Thoracic aorta (tissue), 2 donors: ENCODE measurements at places on chromosomes 4 and X. TPM values are rescaled to one million over a fixed set of nuclear protein-coding genes. Genes with fewer than 3 reads are reported as not detected.

The L1CAM gene
- total RNA-seq = 18.3 TPM

The SORCS2 gene
- total RNA-seq = 0.92 TPM

DNA sequence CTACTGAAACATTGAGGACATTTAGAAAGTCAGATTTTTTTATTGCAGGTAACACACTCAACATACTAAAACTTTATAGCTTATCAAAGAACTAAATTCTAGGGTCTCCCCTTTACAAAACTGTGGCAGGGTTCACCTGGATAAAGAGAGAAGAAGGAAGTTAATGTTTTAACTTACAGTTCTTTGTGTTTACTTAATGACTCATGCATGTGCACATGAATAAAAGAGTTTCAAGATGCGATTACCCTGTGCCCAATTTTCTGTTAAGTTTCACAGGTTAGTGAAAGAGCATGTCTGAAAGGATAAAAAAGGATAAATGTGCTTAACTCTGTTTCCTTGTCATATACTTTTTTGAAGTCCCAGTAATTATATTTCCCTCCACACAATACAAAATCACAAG lies 16.8 kb downstream of the DCAF8L1 start:
- H3K4me3 ChIP-seq = no peak overlapping the region
- H3K27me3 ChIP-seq = no peaks in the 10 kb centered on the region

GRCh38 chrX:103461156-103461555 lies 58.1 kb downstream of the RAB40A start:
- no peak overlapping the region for H3K27ac ChIP-seq
- DNase-seq = no peak
- no peaks in the 10 kb centered on the region for H3K27me3 ChIP-seq

DNA sequence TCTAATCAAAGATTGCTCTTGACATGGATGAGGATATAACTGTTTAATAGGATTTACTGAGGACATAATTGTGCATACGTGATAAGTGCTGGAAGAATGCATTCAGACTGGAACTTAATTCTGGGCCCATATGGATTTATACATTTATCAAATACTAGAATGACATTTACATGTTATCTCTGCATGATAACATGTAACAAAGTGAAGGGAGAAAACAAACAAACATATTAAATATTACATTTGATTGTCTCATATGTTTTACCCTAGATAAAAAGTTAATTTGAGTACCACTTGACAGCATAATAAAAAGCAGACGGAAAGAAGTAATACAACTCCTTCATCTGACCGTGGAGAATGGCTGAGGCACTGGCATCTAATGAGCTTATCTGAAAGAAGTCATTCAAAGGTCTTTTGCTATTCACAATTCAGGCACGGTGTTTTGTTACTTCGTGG lies 297.8 kb downstream of the PPP3CA start:
- no peak overlapping the region for H3K27ac ChIP-seq
- H3K4me1 ChIP-seq = no peaks in the 10 kb centered on the region
- no peaks in the 10 kb centered on the region for H3K27me3 ChIP-seq
- DNase-seq = no peak
- no peaks in the 10 kb centered on the region for H3K36me3 ChIP-seq
- H3K4me3 ChIP-seq = no peak overlapping the region

DNA sequence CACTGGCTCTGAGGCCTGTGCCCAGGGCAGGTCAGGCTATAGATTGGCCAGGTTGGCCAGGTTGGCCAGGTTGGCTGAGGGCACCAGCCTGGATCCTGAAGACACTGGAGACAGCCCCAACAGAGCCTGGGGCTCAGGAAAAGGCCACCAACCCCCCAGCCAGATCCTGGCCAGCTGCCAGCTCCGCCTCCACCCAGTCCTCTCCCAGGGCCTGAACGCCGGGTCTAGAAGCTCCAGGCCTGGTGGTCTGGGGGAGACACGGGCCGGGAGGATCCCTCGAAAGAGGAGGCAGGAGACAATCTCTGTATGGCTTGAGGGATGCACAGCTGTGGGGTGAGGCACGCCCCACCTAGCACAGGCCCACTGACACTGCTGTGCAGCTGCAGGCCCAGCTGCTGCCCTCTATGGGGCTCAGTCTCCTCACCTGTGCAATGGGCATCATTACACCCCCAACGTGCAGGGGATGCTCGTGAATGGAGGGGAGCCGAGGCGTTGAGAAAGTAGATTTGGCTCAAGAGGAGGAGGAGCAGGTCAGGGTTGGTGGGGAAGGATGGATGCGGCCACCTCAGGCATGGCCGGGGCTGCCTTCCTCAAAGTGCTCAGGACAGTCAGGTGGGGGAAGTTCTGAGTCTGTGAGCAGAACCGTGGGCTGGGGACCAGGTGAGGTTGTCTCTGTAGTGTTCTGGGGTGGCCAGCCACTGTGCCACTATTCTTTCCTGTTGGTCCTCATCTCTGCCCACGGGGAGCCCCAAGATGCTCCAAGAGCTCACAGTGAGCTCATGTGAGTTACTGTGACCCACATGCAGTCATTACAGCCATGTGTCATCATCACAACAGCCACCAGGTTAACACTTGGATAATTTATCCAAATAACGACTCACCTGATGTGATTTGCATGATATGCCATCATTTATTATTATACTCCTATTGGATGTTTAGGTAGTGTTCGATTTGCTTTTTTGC lies 10.8 kb upstream of the GAGE10 start:
- H3K27ac ChIP-seq = no peak overlapping the region
- H3K36me3 ChIP-seq = no peaks in the 10 kb centered on the region
- no peaks in the 10 kb centered on the region for H3K27me3 ChIP-seq
- H3K4me3 ChIP-seq = no peak overlapping the region
- H3K4me1 ChIP-seq = no peaks in the 10 kb centered on the region

DNA sequence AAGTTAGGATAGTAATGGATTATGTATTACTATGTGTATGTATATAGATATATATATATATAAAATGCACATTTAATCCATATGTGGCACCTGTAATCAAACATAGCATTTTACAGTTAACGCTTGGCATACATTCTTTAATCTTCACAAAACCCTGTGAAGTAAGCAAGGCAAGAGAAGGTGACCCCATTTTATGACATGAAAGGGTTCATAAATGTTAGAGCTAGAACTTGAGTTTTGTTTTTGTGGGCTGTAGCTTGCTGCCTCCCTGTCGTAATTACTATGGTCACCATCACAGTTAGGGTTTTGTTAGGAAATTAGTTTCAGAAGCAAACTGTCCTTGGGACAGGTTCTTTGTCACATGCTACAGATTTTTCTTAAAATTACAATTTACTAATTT lies 13.8 kb upstream of the CYP2U1 start:
- no peak overlapping the region for H3K4me3 ChIP-seq
- H3K36me3 ChIP-seq = no peaks in the 10 kb centered on the region

GRCh38 chr4:45550766-45551366 lies 573.0 kb downstream of the GABRG1 start:
- no peak for DNase-seq
- no peaks in the 10 kb centered on the region for H3K27me3 ChIP-seq
- H3K4me3 ChIP-seq = no peak overlapping the region
- no peaks in the 10 kb centered on the region for H3K36me3 ChIP-seq

GRCh38 chrX:1686642-1687041 lies 71.8 kb downstream of the ASMT start:
- no peak for DNase-seq
- H3K27me3 ChIP-seq = no peaks in the 10 kb centered on the region
- no peak overlapping the region for H3K4me3 ChIP-seq
- no peaks in the 10 kb centered on the region for H3K4me1 ChIP-seq

DNA sequence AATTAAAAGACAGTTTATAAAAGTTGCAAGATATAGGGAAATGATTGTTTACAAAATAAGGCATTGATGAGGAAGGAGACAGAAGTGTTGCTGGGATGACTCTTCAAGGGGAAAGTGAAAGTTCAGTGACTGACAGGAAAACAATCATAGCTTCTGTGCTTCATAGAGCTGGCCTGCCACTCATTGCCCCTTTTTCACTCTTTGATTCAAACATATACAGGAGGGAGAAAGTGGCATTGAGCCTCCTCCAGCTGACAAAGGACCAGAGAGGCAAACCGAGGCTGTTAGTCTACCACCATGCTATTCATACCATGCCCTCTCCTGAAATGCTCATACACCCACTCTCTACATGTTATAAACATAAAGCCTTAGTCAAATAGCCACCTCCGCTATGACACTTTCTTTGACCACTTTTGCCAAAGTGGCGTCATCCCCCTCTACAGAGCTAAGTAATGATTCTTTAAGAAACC lies 79.2 kb upstream of the ATOH1 start:
- H3K36me3 ChIP-seq = no peaks in the 10 kb centered on the region
- no peak overlapping the region for H3K4me3 ChIP-seq
- no peak overlapping the region for H3K27ac ChIP-seq
- H3K27me3 ChIP-seq = no peaks in the 10 kb centered on the region
- no peaks in the 10 kb centered on the region for H3K4me1 ChIP-seq

- H3K27ac ChIP-seq = no peak overlapping the region
- no peaks in the 10 kb centered on the region for H3K4me1 ChIP-seq
- H3K4me3 ChIP-seq = no peak overlapping the region
- DNase-seq = no peak
- no peaks in the 10 kb centered on the region for H3K27me3 ChIP-seq
- no peaks in the 10 kb centered on the region for H3K36me3 ChIP-seq
Observed at GRCh38 chr4:53601251-53601764, 10.0 kb upstream of the LNX1 start.

DNA sequence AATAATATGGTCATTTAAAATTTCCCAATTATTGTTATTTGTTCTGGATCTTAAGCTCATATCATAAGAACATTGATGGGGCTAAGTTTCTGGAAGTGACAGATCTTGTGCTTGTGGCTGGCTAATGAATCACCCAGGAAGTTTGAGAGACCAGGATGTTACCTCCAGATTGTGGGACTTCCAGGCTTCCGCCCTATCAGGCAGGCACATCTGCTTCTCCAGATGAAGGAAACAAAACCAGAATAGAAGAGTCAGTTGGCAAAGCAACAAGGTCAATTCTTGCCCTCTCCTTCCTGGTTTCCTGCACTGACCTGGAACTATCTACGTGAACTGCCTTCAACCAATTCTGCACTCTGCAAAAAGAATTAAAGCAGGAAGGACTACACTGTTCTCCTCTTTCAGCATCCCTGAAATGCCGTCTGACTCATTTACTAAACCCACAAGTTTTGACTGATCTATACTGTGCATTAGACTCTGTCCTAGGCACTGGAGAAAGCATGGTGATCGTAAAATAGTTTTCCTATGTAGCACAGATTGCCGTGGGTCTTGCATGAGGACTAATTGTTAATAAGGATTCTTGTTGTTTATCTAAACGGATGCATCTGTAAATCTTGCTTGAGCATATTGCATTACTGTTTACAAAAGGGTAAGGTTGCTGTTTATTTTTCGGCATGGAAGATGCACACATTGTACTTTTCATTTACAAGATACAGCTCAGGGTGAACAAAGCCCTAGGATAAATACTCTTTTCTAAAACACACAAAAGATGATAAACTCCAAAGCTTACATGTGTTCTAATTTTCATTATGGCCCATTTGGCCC lies 74.6 kb downstream of the AMELX start:
- H3K36me3 ChIP-seq = no peaks in the 10 kb centered on the region
- DNase-seq = no peak
- H3K27me3 ChIP-seq = no peaks in the 10 kb centered on the region
- H3K4me3 ChIP-seq = no peak overlapping the region
- no peak overlapping the region for H3K27ac ChIP-seq
